Activated CD4-positive, alpha-beta T cell treated with anti-CD3 and anti-CD28 coated beads, Interleukin-2, amount 50 U/mL, for 4 hours (primary cell): ENCODE measurements at places on chromosomes 1 and 21.

DNA sequence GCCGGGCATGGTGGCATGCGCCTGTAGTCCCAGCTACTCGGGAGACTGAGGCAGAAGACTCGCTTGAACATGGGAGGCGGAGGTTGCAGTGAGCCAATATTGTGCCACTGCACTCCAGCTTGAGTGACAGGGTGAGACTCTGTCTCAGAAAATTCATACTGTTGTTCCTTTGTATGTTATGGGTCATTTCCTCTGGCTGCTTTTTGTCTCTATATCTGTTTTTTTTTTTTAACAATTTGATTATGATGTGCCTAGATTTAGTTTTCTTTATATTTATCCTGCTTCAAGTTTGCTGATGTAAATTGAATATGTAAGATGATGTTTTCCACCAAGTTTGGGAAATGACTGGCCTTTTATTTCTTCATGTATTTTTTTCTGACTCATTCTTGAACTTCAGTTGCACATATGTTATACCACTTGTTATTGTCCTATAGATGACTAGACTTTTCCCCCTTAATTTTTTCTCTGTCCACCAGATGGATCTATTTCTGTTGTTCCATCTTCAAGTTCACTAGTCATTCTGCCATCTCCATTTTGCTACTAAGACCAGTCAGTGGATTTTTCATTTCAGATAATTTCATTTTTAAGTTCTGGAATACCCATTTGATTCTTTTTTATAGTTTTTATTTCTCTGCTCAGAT, 173.5 kb downstream of the GALNT2 start:
- no peak for DNase-seq

DNA sequence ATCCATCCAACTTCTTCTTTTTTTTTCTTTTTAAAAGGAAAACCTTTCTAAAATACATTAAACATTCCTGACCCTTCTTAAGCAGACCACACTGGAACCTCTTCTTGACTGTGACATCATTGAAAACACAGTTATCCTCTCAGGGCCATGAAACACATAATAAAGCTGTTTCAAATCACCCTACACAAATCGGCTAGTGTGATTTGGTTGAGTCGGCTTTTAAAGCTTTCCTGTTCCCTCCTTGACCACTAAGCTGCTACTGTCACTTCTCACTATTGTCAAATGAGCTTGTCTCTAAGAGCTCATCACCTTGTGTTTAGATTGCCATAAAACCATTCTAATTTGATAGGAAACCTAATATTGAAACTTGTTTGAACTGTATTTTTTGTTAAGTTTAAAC, 5.9 kb downstream of the USP24 start:
- no peak for DNase-seq

- no peak for DNase-seq
These were observed 12.9 kb upstream of the KCNE1 start for GRCh38 chr21:34524646-34525601.

- no peak for DNase-seq
These were observed 2.9 kb downstream of the CHAF1B start for GRCh38 chr21:36388096-36388495.

DNA sequence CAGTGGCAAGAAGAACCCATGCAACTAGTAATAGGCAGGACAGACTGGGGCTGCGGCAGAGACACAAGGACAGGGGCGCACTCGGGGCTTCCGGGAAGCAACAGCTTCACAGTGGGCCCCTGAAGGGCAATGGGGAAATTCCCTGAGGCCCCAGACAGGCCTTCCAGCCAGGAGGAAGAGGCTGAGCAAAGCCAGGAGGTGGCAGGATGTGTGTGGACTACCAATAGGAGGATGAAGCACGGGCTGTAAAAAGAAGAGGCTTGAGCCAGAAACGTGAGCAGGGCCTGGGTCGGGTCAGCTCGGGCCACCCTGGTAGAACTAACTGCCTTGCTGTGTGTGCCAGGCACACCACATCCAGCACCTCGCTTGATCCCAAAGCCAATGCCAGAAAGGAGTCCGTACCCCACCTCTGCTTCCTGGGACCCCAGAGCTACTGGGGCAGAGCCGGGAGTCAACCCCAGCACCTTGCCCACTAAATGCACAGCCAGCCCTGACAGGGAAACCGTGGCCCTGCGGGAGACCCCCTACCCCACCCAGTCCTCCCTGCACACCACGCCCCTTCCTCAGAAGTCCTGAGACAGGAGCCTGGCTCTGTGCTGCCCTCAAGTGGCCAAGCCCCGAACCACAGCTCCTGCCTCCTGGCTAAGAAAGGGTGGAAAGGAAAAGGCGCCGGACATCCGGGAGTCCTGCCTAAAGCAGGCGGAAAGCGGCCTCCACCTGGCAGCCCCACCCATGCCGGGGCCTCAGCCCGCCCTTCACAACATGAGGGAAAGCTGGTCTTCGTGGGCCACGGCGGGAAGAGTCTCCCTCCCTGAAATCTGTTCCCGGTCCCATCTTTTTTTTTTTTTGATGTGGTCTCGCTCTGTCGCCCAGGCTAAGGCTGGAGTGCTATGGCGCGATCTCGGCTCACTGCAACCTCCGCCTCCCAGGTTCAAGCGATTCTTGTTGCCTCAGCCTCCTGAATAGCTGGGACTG, 33.7 kb downstream of the TTC39A start:
- peak; percentile 57 for DNase-seq

DNA sequence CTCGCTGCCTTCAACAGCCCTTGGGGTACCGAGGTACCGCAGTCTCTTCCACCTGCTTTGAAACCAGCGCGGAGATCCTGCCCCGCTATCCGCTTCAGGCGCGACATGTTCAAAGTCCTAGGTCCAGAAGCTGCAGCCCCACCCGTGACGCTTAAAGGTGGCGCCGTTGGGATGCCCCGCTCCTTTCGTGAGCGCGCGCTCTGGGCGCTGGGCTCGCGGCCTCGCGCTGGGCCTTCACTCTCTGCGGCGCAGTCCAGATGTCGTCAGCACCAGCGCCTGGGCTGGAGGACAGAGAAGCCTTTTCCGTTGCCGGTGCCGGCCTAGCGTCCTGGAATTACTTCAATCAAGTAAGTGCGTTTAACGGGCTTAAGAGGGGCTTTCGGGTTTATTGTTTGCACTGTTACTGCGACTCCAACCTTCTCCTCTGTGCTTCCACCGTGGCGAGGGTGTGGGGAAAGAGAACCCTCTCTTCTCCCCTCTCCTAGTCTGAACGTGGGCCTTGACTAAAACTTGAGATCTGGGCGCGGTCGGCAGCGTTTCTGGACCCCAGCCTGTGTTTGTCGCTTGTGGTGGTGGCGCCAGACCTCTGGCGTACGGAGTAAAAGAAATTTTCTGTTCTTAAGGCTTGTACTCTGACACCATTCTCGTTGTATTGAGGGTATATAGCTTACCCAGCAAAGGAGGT, at the start of gene LRRC40:
Gene LRRC40, minus strand, starts transcription at position 146 of the 685 bp plus-strand sequence. Its CDS starts 39 bp downstream, at position 107.
- peak; percentile 95 for DNase-seq

DNA sequence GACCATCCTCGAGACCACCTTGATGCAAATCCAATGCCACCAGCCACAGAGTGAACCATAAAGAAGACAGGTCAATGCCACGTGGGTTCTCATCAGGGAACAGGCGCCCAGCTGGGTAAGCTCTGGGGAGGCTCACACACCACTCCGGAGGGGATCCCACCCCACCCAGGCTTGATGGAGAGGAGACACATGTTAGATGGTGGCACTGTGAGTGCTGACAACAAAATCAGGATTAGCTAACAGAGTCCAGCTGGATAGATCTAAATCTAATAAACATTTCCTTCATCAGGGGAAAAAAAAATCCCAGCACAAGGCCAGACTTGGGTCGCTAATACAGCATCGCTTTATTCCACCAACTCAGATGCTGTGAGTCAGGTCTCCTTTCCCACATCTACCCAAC, 132.2 kb upstream of the TNR start:
- DNase-seq: no peak

DNA sequence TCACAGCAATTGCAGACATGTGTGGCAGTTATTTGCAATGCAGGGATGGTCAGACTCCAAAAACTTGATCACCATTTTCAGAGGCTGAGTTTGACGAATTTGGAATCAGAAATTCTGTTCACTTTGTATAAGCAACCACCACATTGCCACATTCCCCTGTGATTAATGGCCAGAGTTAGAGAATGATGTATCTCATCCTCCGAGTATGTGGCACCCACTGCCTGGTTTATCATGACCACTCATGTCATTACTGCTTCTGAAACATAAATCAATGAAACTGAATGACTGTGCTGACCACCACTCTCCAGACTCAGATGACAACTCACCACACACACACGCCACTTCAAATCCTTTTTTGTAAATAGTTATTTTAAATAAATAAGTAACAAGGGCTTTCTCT, 66.6 kb upstream of the CACHD1 start:
- no peak for DNase-seq

- DNase-seq: no peak
These were observed 14.1 kb upstream of the RGS2 start for GRCh38 chr1:192794768-192795035.

GRCh38 chr1:233790662-233791371, 113.7 kb upstream of the SLC35F3 start:
- no peak for DNase-seq

DNA sequence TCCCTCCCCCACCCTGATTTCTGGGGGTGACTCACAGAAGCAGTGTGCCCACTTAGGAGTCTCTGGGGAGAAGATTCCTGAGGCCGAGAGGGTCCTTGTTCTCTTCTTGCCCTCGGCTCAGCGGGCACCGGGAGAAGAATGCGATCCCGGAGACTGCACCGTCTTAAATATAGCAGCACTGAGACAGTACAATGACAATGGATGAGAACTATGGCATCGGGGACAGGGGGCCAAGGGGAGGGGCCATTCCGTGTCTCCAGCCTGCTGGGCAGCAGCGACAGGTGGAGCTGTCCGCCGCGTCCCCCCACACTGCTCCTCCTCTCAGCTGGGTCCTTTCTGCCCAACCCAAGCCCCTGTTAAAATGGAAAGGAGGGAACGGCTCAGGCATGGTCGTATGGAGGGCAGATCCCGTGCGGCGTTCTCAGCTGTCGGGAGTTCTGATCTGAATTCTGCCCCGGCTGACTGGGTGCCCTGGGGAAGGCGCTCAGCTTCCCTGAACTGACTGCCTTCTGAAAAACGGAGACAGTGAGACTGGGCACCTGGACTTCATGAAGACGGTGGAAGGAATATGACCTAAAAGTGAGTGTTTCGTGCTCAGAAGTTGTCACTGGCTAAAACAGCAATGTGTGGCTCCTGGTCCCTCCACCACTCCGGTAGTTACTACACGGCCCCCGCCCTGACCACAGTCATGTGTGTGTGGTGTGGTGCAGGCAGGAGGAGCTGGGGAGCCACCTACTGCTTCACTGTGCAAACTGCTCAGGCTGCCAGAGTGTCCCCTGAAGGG, at the start of gene MYOM3:
Gene MYOM3, minus strand, starts transcription at position 140 of the 784 bp plus-strand sequence. CDS start 3,499 bp downstream, outside the sequence.
- DNase-seq: peak; percentile 18

- DNase-seq: no peak
These were observed 8.4 kb upstream of the UBE2U start for GRCh38 chr1:64195081-64195395.
